Renal cortex interstitium (tissue), 15 donors: ENCODE measurements at places on chromosomes 5 and 9. TPM values are rescaled to one million over a fixed set of nuclear protein-coding genes. Genes with fewer than 3 reads are reported as not detected.

CKMT2 gene
- 5.7 TPM for polyA plus RNA-seq

- no peak for DNase-seq
Observed at GRCh38 chr9:2957656-2958200, 113.8 kb upstream of the PUM3 start.

GRCh38 chr5:75435096-75435495 is 76.3 kb downstream of the CERT1 start:
- DNase-seq: no peak

AFAP1L1 gene
- 20.9 TPM for polyA plus RNA-seq

SPINK6 gene
- polyA plus RNA-seq: not detected

- DNase-seq: no peak
Observed at GRCh38 chr9:129698254-129698757, 32.9 kb downstream of the PRRX2 start.
